ENCODE measurements at places on chromosomes 2 and 18.

- peaks cover 46% of the 10 kb centered on the region for H3K4me1 ChIP-seq
- H3K27me3 ChIP-seq: peaks cover 8% of the 10 kb centered on the region
- H3K4me3 ChIP-seq: no peak overlapping the region
Observed at GRCh38 chr2:37870829-37871228, 54.3 kb upstream of the RMDN2 start.

GRCh38 chr18:34543945-34544344, 166.2 kb upstream of the DTNA start:
- no peak overlapping the region for H3K4me3 ChIP-seq
- H3K4me1 ChIP-seq: peaks cover 58% of the 10 kb centered on the region

DNA sequence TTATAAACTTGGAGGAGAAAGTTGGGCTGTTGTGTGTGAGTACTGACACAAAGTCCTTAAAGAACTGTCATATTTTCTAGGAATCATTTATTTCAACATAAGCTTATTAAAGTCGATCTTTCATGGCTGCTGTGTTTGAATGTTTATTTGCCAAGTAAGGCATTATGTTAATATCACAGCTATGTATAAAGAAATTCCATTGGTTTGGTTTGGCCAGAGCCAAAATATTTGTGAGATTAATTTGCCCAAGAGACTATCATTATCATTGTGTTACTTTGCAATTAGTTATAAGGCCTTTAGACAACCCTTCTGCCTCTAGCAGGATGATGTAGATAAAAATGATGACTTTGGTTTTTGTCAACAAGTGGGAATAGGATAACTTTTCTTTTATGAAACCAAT, 240.6 kb upstream of the NT5C1B start:
- H3K27ac ChIP-seq: no peak overlapping the region
- no peaks in the 10 kb centered on the region for H3K27me3 ChIP-seq
- no peaks in the 10 kb centered on the region for H3K36me3 ChIP-seq
- DNase-seq: no peak
- H3K4me3 ChIP-seq: no peak overlapping the region
- H3K4me1 ChIP-seq: no peaks in the 10 kb centered on the region

- no peaks in the 10 kb centered on the region for H3K27me3 ChIP-seq
- DNase-seq: no peak
- no peak overlapping the region for H3K27ac ChIP-seq
- no peak overlapping the region for H3K4me3 ChIP-seq
Observed at GRCh38 chr2:154658854-154659253, 39.6 kb upstream of the KCNJ3 start.

GRCh38 chr18:79579807-79580497, 99.7 kb upstream of the CTDP1 start:
- H3K4me3 ChIP-seq: no peak overlapping the region
- DNase-seq: no peak
- peaks cover 4% of the 10 kb centered on the region for H3K4me1 ChIP-seq

- H3K36me3 ChIP-seq: no peaks in the 10 kb centered on the region
- H3K4me3 ChIP-seq: no peak overlapping the region
- peaks cover 10% of the 10 kb centered on the region for H3K4me1 ChIP-seq
- H3K27me3 ChIP-seq: no peaks in the 10 kb centered on the region
- no peak overlapping the region for H3K27ac ChIP-seq
Observed at GRCh38 chr2:233091595-233092375, 31.6 kb downstream of the INPP5D start.

DNA sequence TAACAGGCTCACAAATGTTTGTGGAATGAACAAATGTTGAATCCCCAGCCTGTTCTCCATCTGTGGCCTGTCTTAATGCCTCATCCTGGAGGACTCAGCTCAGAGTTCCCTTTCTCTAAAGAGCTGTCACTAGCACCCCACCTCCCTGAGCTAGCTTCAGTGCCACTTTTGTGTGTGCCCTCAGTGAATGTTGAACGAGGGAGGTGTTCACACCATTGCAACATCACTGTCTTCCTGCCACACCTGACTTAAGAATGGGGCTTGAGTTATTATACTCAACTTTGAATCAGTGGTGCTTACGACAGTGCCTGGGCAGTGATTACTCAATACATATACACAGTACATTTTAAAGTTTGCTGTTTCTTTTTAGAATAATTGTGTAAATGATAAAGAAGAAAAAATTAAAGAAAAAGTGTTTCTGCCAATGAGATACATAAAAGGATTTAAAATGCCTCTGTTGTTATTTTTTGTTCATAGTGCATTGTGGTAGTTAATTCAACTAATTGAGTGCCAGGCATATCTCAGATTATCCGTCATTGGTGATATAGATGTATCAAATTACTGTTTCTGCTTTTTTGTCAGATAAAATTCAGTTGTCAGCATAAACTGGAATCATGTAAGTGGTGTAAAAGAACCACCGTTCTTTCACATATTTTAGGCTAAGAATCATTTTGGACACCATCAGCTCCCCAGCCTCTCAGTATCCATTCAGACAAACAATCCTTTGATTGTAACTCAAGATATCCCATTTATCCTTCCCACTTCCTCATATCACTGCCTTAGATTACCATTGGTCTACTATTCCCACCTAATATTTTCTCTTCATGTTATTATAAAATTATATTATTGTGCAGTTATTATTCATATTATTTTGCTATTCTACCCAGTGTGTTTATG, 304.7 kb downstream of the PTPRM start:
- H3K36me3 ChIP-seq: peaks cover 3% of the 10 kb centered on the region
- peaks cover 6% of the 10 kb centered on the region for H3K4me1 ChIP-seq
- H3K27me3 ChIP-seq: no peaks in the 10 kb centered on the region

- H3K4me1 ChIP-seq: no peaks in the 10 kb centered on the region
- H3K36me3 ChIP-seq: no peaks in the 10 kb centered on the region
- H3K27ac ChIP-seq: no peak overlapping the region
Observed at GRCh38 chr2:217223222-217223930, 363.5 kb upstream of the TNP1 start.

GRCh38 chr2:119338272-119338671, 28.4 kb downstream of the C2orf76 start:
- H3K27me3 ChIP-seq: no peaks in the 10 kb centered on the region
- H3K27ac ChIP-seq: no peak overlapping the region
- no peaks in the 10 kb centered on the region for H3K36me3 ChIP-seq
- no peak for DNase-seq
- no peak overlapping the region for H3K4me3 ChIP-seq

DNA sequence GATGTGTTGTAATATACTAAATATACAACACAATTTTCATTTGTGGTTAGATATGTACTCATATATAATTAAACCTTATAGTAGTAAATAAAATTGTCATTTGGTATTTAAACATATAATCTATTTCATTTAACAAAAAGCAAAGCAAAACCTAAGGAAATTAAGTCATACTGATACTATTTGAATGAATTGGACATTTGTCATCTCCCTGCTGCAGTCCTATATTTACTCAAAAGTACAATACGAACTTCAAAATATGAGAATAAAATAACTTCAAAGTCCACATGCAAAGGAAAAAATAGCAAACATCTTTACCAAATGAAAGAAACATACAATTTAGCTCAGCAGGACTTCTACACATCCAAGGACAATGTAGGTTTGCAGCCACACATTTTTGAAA, 11.8 kb upstream of the HAT1 start:
- H3K4me3 ChIP-seq: no peak overlapping the region
- no peaks in the 10 kb centered on the region for H3K4me1 ChIP-seq
- H3K27ac ChIP-seq: no peak overlapping the region
- H3K27me3 ChIP-seq: no peaks in the 10 kb centered on the region
- no peaks in the 10 kb centered on the region for H3K36me3 ChIP-seq

- H3K4me1 ChIP-seq: no peaks in the 10 kb centered on the region
- no peaks in the 10 kb centered on the region for H3K27me3 ChIP-seq
- H3K36me3 ChIP-seq: peaks cover 12% of the 10 kb centered on the region
- H3K27ac ChIP-seq: no peak overlapping the region
- H3K4me3 ChIP-seq: no peak overlapping the region
Observed at GRCh38 chr2:29079887-29080286, 5.6 kb upstream of the PCARE start.

- DNase-seq: no peak
- H3K4me1 ChIP-seq: peaks cover 27% of the 10 kb centered on the region
- H3K27me3 ChIP-seq: no peaks in the 10 kb centered on the region
- H3K4me3 ChIP-seq: no peak overlapping the region
- peak overlapping the region; percentile 8 for H3K27ac ChIP-seq
- H3K36me3 ChIP-seq: peaks cover 14% of the 10 kb centered on the region
Observed at GRCh38 chr2:158317642-158318041, 138.9 kb downstream of the CCDC148 start.

DNA sequence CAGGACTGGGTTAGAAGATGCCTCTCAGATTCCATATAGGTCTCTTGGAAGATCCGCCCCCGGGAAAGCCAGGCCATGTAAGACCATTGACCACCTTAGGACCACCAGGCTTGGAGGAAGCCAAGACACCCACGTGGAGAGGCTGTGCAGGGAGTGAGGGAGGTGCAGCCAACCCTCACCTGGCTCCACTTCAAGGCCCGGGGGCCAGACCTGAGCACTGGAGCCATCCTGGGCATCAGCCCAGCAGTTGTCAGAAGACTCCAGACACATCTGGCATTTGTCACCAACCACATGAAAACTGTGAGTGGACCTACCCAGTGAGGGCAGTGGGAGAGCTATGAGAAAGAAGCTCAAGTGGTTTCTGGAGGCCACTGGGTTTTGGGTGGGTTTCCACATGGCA, 214.4 kb downstream of the MYT1L start:
- H3K4me3 ChIP-seq: no peak overlapping the region
- H3K36me3 ChIP-seq: no peaks in the 10 kb centered on the region
- no peaks in the 10 kb centered on the region for H3K27me3 ChIP-seq
- no peak for DNase-seq

- H3K27me3 ChIP-seq: no peaks in the 10 kb centered on the region
- H3K36me3 ChIP-seq: no peaks in the 10 kb centered on the region
- no peak for DNase-seq
- H3K4me1 ChIP-seq: no peaks in the 10 kb centered on the region
- H3K4me3 ChIP-seq: no peak overlapping the region
Observed at GRCh38 chr18:74172697-74173433, 24.5 kb downstream of the TIMM21 start.

- H3K36me3 ChIP-seq: peaks cover 5% of the 10 kb centered on the region
- no peak overlapping the region for H3K27ac ChIP-seq
- no peaks in the 10 kb centered on the region for H3K27me3 ChIP-seq
- H3K4me1 ChIP-seq: no peaks in the 10 kb centered on the region
Observed at GRCh38 chr2:98880266-98881152, 55.5 kb downstream of the CRACDL start.

GRCh38 chr2:230569298-230569697, 143.3 kb upstream of the CAB39 start:
- no peak overlapping the region for H3K27ac ChIP-seq
- no peak overlapping the region for H3K4me3 ChIP-seq
- DNase-seq: no peak
- H3K27me3 ChIP-seq: peaks cover 5% of the 10 kb centered on the region
- H3K4me1 ChIP-seq: no peaks in the 10 kb centered on the region

DNA sequence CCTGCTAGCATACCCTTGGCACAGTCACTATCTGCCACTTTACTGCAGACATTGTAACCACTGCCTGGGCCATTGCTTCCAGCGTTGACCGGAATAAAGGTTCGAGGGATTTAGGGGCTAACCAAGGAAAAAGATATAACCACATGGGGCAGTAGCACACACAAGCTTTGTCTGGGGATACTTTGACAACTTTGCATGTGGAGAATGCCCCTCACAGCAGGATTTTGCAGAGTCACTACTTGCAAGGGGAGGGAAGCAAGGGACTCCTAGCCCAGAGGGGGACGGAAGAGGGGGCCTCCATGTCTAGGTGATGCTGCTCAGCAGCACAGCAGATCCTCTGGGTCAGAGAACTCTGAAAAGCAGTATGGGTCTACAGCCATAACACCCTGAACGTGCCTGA, 138.7 kb downstream of the SPP2 start:
- H3K27ac ChIP-seq: no peak overlapping the region
- no peak overlapping the region for H3K4me3 ChIP-seq
- H3K4me1 ChIP-seq: peaks cover 9% of the 10 kb centered on the region
- DNase-seq: no peak

DNA sequence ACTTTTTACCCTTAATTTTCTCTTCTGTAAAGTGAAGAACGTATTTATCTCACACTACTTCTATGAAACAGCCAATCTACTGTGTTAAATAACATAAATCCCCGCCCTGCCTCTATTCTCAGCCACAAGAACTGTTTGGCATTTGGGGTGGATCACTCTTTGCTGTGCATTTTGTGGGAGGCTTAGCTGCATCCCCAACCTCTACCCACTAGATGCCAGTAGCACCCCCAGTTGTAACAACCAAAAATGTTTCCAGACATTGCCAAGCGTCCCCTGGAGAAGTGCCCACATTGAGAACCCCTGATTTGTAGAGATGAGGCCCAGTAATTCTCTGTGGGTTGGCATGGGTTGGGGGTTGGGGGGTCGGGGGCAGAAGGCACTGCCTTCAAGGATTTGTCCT, 94.7 kb upstream of the BOD1L2 start:
- peaks cover 30% of the 10 kb centered on the region for H3K36me3 ChIP-seq
- 0 out of 2 replicates have a peak, but pooled peaks cover 3% of the 10 kb centered on the region for H3K27me3 ChIP-seq
- H3K4me3 ChIP-seq: no peak overlapping the region
- DNase-seq: no peak

- no peaks in the 10 kb centered on the region for H3K4me1 ChIP-seq
- peaks cover 43% of the 10 kb centered on the region for H3K27me3 ChIP-seq
- peaks cover 86% of the 10 kb centered on the region for H3K36me3 ChIP-seq
- H3K27ac ChIP-seq: no peak overlapping the region
Observed at GRCh38 chr2:6793913-6794312, 71.8 kb downstream of the CMPK2 start.

DNA sequence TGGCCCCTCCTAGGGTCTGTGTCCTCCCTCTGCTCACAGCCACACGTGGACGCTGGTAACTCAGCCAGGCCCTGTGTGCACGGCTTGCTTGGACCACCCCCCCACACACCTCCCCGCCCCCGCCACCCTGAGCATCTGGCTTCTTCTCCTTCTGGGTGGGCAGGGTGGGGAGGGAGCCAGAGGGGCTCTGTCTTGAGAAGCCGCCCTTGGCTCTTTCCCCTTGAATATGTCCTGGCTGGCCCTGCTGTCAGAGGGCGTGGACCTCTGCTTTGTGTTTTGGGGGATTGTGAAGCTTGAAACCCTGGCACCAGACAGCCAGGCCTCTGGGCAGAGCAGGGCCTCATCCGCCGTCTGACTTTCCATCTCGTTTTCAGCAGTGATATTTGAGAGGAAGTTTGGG, 72.1 kb downstream of the GLI2 start:
- DNase-seq: no peak
- no peaks in the 10 kb centered on the region for H3K27me3 ChIP-seq
- no peak overlapping the region for H3K4me3 ChIP-seq
- H3K36me3 ChIP-seq: peaks cover 11% of the 10 kb centered on the region
- H3K27ac ChIP-seq: no peak overlapping the region

GRCh38 chr18:66640431-66640830, 36.5 kb upstream of the CDH19 start:
- H3K4me3 ChIP-seq: no peak overlapping the region
- no peak for DNase-seq
- H3K4me1 ChIP-seq: peaks cover 14% of the 10 kb centered on the region
- peaks cover 3% of the 10 kb centered on the region for H3K36me3 ChIP-seq
- H3K27me3 ChIP-seq: no peaks in the 10 kb centered on the region

DNA sequence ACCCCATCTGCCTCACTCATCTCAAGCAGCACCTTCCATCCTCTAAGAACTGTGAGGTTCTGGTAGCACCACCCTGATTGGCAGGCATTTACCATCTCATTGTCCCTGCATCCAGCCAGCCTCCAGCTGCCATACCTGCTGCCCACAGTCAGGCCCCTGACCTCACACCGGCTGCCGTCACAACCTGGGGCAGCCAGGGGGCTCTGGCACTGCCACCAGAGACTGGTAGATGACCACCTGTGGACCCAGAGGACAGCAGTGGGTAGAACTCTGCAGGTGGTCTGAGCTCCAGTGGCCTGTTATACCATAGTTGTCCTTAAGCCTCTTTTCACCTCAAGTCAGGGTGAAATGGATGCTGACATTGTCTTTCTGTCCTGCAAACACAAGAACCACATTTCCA, 69.4 kb downstream of the POLE4 start:
- H3K4me1 ChIP-seq: no peaks in the 10 kb centered on the region
- H3K36me3 ChIP-seq: no peaks in the 10 kb centered on the region
- no peaks in the 10 kb centered on the region for H3K27me3 ChIP-seq
- H3K27ac ChIP-seq: no peak overlapping the region
- no peak overlapping the region for H3K4me3 ChIP-seq
